ENCODE measurements at places on chromosomes 12 and 14.

- DNase-seq: no peak
Measured at GRCh38 chr12:80242321-80242720, 143.0 kb downstream of the OTOGL start.

DNA sequence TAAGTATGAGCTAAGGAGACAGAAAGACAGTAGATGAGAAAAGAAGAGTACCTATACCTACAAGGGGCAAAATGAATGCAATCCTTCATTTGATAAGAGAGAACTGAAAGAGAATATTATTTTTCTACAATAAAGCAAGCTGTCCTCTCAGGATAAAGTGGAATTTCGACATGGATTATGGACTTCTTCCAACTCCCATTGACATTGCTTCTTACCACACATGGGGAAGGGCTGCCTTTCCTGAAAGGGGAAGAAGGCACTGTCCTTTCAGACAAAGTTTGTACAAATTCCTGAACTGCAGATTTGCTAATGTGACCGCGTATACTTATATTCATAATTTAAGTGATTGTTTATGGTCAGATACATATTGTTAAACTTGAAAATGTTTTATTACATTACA is 4.3 kb upstream of the HEBP1 start:
- DNase-seq: no peak

DNA sequence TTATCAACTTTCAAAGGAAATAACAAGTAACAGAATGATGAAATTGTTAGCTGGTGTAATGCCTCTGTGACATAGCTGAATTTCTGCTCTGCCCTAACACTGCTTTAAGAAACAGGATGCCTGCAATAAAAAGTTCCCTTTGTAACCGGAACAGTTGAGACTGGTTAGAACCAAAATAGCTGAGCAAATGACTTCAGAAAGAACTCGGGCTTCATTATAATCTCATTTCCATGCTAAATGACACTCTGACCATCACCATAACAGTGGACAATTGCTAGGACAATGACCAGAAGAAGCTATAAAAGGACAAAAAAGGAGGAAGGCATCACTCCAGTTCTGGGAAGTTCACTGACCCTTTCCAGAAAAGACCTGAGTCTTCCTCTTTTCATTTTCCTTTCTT is 23.5 kb upstream of the PYGL start:
- no peak for DNase-seq

GRCh38 chr12:42326541-42327226 is 717 bp downstream of the PPHLN1 start:
- no peak for DNase-seq

DNA sequence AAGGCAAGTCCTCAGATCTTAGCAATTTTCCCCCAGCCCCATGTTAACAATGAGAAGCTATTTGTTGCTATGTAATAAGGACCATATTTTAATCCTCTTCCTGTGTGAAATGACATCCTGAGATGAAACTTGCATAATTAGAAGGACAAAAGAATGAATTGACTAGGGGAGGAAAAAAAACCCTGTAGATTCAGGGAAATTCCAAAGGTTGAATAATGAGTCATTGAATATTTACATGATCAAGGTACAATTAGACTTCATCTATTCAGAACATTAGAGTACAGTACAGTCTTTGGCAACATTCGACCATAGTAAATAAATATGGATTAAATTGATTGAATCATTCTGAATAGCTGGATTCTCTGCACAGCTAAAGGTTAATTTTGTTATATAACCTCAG is 9.4 kb downstream of the MYBPC1 start:
- DNase-seq: no peak

DNA sequence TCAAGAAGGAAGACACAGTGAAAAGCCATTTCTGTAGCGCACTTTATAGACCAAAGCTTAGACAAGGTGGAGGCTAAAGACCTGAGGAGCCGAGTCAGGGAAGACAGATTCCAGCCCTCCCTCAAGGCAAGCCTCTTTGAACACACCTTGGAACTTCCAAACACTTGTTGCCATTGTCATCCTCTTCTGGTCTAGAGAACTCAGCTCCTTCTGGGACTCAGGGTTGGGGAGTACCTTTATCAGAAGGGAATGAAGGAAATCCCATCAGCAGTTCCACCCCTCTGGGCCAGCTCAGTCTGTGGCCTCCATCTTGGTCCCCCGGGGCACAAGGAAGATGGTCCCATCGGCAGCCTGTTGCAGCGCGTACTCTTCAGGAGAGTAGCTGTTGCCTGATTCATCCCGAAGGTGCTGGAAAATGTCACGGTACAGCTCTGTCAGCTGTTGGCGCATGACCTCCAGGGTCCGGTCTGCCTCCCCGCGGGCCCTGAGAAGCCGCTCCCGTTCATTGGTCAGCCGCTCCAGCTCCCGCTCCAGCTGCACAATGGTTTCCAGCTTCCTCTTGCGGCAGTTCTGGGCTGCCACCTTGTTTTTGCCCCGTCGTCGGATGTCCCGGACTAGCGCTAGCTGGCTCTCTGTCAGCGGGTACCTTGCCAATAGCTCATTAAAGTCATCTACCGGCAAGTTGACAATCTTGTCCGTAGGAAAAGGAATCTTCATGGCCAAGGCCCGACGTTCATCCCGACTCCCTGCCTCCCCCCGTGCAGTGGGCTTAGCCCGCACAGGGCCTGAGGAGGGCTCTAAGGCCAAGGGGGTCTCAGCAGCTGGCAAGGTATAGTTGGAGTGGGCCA is 8.5 kb downstream of the NFE2 start:
- DNase-seq: no peak

GRCh38 chr12:26732005-26732908 is 100.7 kb downstream of the ITPR2 start:
- no peak for DNase-seq

DNA sequence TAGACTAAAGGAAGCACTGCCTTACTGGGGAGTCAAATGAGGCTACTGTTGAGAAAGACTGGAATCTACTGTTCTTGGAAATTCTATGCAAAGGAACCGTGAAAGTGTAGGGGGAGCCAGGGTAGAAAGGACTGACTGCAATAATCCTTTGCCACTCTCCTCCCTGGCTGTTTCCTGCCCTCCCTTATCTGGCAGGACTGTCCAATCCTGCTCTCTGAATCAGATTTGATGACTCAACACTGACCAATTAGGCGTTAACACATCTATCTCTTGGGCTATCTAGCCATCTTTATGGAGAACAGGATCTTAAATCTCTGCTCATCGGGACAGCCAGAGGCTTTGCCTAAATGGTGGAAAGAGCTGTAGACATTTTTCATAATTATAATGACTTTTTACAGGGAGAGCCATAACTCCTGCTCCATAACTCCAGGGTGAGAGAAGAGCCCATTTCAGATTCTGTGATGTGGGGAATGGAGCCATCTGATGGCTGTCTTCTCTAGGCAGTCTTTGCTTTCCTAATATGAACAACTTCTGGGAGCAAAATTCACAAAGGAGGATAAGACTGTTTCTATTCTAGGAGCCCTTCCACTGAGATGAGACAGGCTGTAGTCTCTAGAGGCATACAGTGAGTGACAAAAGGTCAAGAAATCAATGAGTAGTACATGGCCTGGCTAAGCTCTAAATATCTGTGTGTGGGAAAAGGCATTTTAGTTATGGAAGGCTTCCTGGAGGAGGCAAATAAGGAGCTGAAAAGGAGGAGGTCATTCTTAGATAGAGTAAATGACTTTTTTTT is 68.9 kb upstream of the CISTR start:
- no peak for DNase-seq

DNA sequence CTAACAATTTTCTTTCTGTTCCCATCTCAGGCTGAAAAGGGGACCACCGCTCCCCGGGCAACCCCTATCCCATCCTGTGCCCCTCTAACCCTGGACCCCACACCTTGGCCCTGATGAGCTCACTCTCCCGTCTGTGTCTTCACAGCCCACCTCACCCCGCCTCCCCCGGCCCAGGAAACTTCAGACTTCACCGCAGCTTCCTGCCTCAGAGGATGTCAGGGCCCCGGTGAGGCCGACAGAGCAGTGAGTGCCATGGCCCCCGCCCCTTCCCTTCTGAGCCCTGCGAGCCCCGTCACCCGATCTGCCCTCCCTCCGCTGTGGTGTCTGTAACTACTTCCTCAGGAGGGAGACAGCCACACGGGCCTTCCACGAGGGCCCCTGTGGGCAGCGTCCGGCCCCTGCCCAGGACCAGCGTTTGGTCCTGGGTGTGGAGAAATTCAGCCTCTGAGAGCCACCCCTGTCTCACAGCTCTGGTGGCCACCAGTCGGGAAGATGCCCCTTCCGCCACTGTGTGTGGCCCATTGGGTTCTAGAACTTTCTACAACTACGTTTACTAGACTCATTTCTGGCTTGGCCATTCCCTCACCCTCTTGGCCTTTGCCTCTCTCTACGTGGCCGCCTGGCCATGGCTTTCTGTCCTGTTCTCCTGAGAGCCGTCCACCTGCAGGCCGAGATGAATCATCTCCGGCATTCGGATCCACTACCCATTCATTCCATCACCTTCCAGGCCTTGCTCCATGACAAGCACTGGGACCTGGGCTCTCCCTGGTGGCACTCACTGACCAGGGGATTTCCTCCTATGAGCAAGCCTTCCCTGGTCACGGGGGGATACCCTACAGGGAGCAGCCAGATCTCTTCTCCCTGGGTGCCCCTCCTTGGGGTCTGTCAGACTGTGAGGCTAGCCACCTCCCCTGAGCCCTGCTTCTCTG is 3.4 kb downstream of the RHOF start:
- DNase-seq: peak; percentile 61

DNA sequence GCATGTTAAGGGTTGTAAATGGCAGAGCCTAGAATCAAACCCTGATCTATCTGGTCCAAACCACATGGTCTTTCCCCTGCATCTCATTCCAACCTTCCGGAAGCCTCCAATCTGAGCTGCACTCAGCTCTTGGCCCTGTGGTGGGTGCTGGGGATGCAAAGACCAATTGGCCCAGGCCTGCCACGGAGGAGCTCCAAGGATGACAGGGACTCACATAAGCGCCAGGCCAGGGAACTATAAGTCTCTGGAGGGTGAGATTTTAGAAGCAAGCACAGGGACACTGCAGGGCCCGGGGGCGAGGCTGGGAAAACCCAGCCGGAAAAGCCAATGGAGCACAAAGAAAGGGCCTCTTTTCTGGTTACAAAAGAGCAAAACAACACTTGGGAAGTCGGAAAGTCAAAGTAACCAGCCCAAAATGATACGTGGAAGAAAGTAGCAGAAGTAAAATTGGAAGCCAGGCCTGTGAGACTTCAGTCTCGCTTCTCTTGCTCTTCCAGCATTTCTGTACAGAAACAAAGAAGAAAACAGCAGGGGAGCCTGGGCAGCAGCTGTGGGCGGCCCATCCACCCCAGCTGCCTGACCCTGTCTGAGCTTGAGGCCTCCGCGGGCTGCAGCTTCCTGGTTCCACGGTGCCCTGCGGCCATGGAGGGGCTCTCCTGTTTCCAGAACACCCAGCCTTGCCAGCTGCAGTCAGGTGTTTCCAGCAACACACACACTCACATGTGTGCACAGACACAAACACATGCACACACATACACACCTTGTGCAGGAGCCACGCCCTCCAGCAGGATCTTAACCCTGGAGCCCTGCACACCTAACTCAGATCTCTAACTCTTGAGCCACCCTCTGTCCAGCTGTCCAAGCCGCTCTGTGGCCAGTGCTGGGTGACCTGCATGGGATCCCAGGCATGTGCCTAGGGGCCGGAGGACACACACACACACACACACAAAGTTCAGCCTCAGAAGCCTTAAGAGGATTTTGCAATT is 178.2 kb downstream of the BCL11B start:
- no peak for DNase-seq

DNA sequence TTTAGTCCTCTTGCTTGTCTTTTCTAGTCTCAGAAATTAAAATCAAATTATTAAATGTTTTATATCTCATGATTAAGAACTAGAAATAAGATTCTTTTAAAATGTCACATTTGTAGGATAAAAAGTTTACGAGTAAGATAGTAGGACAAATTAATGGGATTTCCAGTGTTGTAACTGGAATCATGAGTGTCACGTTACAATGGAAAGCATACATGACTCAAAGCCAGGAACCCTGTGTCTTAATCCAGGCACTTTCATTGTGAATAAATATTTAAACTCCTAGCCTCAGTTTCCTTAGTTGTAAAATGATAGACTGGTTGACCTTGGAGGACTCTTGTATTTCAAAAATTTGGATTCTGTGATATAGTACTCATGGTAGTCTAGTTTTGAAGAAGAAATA is 84.9 kb downstream of the MIA2 start:
- no peak for DNase-seq

DNA sequence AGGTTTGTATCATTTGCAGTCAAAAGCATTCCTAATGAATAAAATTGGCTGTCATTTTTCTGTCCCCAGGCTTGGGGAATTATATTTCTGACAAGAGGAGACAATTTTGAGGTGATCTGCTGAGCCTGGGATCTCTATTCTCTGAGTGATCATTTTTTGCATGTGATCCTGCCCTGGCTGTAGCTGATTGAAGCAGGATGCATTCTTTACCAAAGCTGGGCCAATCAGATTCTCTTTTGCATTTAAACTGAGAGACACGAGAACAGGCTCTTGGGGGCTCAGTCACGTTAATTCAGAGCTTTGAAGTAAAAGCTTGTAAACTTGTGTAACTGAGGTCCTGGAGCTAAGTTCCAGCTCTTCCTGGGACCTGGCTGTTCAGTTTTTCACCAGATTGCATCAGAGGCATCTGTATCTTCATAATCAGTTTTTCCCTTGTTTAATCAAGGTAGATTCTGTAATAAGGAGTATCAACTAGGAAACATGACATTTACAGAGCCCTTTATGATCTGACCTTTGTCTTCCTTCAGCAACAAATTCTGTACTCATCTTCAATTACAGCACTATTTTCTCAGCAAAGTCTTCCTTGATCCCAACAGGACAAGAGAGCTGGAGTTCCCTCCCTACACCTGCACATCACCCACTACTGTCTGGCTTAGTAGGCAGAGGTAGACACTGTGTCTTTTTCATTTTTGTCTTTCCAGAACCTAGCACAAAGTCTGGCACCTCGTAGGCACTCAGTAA is 35.0 kb upstream of the MANSC4 start:
- no peak for DNase-seq

- no peak for DNase-seq
Measured at GRCh38 chr12:101053203-101053602, 156.8 kb downstream of the SLC5A8 start.

DNA sequence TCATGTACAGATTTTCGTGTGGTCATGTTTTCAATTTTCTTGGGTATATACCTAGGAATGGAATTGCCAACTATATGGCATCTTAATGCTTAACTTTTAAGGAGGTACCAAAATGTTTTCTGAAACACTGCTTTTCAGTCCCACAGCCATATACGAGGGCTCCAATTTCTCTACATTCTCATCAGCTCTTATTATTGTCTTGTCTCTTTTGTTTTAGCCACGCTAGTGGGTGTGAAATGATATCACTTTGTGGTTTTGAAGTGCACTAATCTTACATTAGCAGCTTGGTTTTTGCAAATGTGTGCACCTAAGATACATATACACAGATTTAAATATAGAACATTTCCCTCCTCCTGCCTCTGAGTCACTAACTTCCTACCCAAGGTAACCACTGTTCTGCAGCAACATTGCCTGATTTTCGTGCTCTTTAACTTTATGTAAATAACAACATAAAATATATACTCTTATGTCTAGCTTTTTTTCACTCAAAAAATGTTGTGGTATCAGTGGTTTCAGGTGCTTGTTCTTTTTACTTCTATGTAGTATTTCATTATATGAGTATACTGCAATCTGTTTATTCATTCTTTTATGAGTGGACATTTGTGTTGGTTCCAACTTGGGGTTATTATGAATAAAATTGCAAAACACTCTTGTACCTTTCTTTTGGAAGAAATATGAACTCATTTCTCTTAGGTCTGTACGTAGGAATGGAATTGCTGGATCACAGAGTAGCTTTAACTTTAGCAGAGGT is 73.1 kb downstream of the ZFP36L1 start:
- no peak for DNase-seq
